ENCODE measurements at places on chromosomes 4 and X.

- no peak for DNase-seq
These were observed 203.3 kb downstream of the NR3C2 start for GRCh38 chr4:148238811-148239493.

DNA sequence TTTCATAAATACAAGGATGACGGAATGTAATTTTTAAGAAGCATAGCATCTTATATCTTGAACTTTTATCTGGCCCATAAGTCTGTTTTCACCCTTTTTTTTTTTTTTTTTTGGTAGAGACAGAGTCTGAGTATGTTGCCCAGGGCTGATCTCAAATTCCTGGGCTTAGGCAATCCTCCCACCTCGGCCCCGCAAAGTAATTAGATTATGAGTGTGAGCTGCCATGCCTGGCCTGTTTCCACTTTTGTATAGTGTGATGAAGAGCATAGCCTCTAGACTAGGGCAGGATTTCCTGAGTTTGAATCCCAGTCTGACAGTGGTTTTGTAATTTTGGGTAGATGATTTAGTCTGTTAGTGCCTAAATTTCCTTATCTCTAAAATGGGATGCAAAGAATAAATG lies 11.0 kb downstream of the STIM2 start:
- DNase-seq = no peak

DNA sequence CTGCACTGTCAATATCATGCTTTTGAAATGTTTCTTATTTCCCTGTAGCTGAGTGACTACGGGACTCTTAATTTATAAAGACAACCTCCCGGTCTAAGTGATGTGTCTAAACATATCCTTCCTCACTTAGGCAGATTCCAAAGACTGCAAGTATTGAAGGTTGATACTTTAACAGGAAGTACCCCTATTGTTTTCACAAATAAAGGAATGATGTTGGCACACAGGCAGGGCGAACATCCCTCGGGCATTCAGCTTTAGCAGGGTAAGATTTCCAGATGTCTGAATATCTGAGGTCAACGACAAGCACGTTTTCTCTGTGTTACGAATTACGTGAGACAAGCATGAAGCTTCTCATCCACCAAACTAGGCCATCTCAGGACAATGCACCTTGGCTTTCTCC lies 638.0 kb upstream of the FRG1 start:
- no peak for DNase-seq

GRCh38 chr4:129804461-129804981 lies 708.6 kb downstream of the C4orf33 start:
- DNase-seq = no peak

DNA sequence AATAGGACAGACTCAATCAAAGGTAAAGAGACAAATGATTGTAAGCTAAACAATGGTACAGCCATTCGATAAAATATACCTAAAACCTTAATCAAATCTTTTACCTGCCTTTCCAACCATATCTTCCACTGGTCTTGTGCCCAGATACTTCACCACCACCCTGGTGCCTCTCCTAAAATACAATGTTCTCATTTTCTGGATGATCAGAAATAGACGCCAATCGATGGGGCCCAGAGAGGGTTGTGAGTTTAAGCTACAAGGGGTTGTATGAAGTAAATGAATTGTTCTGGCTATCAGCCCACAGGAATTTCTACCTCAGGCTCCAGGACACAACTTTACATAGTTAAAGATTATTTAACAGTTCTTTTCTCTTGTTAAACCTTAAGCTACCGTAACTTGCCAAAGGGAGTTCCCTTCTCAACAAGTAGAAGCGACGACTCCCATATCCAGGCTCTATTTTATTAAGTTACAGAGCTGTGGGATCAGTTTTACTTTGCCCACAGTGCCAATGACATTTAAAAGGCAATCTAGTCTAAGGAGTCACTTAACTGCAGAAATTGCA lies 99.1 kb downstream of the CHRNA9 start:
- no peak for DNase-seq

DNA sequence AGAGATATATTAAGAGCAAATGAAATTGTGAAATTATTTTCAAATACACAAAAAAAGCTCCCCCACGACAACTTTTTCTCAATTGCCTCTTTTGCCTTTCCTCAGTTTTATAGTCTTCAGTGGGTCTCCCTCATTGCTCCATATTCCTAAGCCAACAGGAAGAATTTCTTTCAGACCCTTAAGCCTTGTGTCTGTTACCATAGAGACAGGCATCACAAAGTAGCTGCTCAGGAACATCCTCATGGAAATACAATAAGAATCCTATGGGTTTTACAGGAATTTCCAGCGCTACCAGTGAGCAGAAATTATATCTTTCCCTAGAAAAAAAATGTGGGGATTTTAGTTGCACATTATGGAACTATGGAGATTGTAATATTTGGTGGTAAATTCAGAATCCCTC lies 121.9 kb upstream of the DMD start:
- DNase-seq = no peak

DNA sequence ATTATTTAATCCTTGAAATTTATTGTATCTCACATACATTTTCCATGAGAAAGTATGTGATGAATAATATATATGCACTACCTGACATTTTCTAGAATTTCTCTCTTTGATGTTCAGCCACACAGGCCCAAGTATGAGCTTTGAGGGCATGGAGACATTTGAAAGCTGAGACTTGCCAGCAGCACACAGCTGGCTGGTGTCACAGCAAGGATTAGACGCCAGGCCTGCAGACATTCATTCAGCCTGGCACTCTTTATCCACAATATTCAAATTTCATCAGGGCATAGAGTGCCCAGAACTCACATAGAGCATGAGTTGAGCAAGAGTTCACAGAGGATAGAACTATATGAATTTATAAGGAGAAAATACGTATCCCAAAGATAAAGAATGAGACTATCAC lies 74.0 kb downstream of the GRIA2 start:
- no peak for DNase-seq

DNA sequence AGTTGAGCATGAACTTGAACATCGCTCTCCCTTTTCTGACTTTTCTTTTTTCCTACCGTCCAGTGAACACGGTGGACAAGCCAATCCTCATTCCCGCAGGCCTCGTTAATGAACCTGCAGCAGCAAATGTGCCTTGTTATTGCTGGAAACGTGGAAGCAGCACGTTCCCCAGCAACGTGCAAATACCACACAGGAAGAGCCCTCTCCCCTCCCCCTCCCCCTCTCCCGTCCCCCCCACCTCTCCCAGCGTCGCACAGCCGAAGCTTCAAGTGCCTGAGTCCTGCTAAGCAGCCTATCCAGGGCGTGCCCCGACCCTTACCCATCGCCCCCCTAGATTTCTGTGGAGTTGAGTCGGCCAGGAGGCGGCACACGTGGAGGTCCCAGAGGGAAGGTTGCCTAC lies 219.9 kb downstream of the BCOR start:
- DNase-seq = no peak

DNA sequence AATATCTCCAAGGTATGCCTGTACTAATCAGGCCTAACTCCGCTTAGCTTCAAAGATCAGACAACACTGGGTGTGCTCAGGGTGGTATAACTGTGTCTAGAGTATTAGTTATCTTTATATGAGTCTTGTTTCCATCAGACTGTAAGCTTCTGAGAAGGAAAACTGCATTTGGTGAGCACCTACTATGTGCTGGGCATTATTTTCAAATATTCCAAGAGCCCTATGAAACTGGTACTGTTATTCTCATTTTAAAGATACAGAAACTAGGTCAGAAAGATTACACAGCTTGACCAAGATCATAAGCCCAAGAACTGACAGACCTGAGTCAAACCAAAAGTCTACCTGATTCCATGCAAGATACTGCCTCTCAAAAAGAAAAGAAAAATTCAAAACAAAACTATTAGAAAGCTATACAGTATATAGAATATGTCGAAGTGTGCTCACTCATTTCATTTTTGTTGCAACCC lies 44.4 kb downstream of the LRBA start:
- no peak for DNase-seq
